ENCODE measurements at places on chromosomes 2 and 18.

DNA sequence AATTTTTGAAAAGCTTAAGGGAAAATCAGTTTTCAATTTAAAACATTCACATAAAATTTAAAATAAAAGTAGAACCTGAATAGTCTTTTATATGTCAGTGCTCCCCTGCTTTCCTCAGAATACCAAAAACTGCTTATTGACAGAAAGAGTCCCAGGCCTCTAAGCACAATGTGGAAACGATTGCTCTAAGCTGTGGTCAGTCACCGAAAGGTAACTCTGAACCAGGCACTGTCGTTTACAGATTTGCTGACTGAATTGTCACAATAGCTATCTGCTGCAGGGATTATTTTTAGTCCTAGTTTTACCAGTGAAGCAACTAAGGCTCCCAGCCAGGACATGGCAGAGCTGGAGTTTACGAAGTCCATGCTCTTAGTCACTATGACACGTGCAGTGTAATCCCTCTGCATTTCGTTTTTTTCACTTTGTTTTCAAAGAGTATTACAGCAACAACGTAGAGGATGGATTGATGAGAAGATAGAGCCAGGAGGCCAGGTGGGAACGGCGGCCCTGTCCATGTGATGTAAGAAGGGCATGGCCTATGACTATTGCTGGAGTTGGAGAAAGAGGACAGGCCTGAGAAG, 28.1 kb upstream of the TMEM247 start:
- no peak for DNase-seq

DNA sequence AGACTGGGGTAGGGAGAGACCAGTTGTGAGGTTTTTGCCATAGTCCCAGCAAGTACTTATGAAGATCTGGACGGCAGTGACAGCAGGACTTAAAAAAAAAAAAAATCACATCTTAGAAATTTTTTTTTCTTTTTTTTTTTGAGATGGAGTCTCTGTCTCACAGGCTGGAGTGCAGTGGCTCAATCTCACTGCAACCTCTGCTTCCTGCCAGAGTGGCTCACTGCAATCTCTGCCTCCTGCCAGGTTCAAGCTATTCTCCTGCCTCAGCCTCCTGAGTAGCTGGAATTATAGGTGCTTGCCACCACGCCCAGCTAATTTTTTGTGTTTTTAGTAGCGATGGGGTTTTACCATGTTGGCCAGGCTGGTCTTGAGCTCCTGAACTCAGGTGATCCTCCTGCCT, 22.4 kb upstream of the STAT4 start:
- DNase-seq: no peak

DNA sequence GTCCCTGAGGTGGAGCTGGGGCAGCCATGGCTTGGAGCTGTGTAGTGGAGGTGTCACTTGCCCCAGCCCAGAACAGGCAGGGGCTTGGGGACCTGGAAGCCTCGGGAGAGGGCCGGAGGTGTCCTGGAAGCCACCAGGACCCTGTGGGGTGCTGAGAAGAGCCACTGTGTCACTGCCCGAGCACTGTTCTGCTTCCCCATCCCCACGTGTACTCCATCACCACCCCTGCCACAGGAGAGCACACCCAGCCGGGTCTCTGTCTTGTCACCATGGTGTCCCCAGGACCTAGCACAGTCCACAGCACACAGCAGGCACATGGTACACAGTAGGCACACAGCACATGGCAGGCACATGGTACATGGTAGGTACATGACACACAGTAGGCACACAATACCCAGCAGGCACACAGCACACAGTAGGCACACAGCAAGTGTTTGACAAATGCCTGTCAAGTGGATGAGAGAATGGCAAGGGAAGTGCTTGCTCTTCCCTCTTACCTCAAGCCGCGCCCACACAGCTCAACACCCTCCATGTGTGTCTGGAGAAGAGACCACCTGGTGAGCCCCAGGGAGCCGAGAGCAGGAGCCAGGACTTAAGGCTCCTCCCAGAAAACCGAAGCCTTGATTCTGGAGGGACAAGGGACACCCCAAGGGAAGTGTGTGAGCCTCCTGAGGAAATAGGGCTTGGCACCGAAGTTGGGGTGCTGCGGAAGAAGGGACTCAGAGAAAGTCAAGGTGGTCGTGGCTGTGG, 13.3 kb downstream of the MBP start:
- DNase-seq: no peak

DNA sequence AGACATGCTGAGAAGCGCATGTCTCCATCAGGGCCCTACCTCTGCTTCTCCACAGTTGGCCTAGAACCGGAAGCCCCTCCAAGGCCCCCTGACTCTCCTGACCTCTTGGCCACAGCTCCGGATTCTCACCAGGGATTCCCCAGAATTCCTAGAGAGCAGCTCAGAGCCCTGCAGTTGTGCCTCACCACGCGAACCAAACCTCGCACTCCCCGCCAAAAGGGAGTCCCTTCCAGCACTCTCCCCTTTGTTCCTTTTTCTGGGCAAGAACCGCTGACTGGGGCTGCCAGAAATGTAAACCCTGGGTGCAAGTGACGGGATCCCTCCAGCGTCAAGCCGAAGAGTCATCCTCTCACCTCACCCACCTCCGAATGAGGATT, 36.7 kb downstream of the AFF3 start:
- DNase-seq: no peak

- DNase-seq: no peak
These were observed 37.0 kb upstream of the ATP5MC3 start for GRCh38 chr2:175218551-175218950.

DNA sequence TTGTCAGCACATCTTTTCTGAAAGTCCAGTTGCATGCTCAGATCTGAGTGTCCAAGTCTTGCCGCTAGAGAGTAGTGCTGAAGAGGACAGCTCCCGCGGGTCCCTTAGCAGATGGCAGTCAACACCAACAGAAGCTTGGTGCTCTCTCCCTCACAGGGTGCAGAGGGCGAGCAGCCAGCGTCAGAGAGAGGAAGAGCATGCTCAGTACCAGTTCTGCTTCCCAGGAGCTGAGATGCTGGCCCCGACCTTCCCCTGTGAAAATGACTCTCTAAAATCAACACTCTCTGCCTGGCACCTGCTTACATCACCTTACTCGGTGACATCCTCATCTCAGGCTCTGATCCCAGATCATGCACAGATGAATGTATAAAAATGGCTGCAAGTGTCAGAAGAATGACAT, 86.0 kb upstream of the TWIST2 start:
- DNase-seq: no peak

GRCh38 chr2:203659331-203660049, 46.9 kb upstream of the CD28 start:
- peak; percentile 56 for DNase-seq

DNA sequence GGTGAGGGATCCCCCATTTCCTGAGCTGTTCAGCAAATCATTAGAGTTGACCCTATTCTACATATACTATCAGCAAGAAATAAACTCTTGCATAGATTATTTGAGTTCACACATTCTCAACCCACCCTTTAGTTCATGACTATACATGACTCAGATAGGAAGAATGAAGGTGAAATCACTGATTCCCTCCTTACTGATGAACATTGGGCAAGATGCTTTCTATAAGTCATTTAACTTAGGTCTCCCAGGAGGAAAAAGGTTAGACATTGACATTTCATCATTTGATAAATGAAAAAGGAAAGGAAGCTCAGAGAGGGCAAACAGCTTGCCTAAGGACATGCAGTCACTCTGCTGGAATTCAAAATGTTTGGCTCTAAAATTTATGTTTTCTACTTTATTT, 408.0 kb downstream of the TMEM182 start:
- DNase-seq: no peak

DNA sequence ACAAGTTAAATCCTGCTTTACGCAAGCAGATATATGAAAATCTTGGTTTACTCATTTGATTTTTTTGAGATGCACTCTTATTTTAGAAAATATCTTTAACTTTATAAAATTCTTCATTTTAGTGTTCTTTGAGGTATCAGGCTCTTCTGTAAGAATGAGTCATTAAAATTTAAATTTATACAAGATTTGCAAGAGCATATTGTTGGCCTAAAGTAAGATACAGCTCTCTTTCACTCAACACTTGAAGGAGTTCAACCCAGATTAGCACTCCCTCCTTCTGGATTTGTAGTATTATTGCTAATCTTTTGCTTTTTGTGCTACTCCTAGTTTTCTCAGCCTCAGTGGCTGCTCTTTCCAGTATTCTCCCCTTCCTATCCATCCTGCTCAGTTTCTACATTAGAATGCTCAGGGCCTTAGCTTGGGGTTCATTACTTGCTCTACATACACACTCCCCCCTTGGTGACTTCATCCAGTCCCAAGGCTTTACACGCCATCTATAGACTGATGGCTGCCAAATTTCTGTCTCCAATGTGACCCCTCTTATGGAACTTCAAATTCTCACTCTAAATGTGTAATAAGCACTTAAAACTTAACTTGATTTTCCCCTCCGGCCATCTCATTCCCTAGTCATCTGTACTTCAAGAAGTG, 425.3 kb upstream of the FANCL start:
- DNase-seq: no peak

DNA sequence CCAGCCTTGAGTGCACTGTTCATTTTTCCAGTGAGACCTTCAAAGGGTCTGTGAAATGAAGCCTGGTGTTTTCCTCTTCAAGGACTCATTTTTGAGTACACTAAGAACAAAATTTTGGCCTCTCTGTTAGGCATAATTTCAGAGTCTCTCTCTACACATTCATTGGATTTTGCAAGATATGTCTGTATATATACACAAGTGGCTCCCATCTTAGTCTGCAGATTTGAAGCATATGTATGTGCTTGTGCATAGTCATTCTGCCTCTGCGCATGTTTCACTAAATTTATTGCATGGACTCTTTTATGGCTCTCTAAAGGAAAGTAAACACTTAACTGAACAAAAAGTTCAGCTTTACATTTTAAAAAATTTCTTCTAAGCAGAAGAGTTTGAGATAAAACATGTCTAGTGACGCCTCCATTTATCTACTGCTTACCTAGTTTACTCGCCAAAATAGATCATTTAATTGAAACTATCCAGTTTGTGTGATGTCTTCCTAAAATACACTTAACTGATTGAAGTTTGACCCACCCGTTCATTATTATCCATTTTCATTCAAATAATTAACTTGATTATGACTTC, 145.9 kb downstream of the FMNL2 start:
- no peak for DNase-seq

DNA sequence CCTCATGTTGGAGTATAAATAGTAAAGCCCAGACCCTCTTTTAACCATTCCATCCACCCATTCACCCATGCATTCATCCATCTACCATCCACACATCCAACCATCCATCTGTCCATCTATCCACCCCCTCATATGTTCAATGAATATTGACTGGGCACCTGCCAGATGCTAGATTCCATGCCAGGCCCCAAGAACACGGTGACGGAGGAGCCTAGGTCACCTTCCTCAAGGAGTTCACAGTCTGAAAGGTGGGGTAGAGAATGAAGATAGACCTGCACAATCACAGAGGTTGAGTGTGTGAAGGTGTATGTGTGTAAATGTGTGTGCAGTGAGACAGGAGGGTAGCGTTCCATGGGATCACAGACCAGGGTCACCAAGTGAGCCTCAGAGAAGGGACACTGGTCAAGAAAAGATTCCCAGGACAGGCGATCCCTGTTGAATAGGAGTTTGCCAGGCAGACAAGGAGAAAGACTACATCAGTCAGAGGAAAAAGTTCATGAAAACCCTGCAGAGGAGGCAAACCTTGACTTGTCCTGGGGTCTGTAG, 287.2 kb downstream of the CYP26B1 start:
- no peak for DNase-seq

GRCh38 chr18:75218065-75218923, 7.7 kb downstream of the TSHZ1 start:
- DNase-seq: no peak

DNA sequence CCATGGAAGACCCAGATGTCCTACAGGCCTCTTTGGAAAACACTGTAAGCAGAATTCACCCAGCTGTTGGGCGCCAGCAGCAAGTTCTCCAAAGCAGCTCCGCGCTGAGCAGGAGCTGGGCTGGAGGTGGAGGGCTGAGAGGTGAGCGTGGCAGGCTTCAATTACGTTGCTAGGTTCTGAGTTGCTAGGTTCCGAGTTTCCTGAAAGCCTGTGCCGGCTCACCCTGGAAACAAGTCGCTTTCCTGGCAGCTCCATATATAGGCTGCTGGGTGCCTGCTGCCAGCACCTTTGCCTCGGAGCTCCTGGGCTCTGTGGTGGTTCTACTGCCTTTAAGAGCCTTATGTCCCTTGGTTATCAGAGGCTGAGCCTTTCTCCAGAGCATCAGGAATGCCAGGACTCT, 14.4 kb upstream of the EGR4 start:
- DNase-seq: no peak

DNA sequence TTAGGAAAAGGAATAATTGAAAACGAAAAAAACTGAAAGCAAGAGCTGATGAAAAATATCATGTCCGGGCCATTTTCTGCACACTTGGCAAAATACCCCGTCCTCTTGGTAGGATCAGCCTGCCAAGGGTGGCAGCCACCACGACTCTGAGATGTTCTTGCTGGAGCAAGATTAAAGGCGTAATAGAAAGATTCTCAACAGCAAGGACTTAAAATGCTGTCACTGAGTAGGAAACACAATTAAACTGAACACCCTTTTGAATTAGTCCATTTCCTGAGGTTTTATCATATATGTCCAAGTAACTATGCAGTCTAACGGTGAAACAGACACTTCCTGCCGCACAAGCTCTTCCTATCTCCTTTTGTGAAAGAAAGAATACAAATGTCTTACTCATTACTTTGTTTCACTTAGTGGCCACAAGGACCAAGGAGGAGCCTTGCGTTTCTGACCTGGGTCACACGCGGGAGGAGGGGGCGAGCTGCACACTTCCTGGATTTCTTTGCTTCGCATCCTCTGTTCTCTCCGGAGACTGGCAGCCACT, 222.7 kb downstream of the PIEZO2 start:
- DNase-seq: no peak

DNA sequence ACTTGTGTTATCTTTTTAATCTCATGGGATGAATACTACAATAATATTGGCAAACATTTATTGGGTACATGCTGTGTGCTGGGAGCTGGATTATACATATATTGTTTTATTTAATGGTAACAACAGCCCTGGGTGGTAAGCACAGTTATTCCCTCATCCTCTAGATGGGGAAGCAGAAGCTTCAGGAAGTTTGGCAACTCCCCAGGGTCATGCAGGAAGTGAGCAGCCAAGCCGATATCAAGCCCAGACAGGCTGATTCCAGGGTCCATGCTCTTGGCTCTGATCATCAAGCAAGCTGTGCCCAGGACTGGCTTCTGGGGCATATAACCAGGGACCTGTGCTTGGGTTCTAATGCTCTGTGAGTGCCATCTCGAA, 155.8 kb downstream of the ZNF516 start:
- no peak for DNase-seq

- DNase-seq: no peak
These were observed 73.1 kb upstream of the DNMT3A start for GRCh38 chr2:25414781-25415180.
